ENCODE measurements at places on chromosomes 16 and 17.
A peak's percentile ranks its signal among the peaks of the same experiment; 100 is the strongest.

DNA sequence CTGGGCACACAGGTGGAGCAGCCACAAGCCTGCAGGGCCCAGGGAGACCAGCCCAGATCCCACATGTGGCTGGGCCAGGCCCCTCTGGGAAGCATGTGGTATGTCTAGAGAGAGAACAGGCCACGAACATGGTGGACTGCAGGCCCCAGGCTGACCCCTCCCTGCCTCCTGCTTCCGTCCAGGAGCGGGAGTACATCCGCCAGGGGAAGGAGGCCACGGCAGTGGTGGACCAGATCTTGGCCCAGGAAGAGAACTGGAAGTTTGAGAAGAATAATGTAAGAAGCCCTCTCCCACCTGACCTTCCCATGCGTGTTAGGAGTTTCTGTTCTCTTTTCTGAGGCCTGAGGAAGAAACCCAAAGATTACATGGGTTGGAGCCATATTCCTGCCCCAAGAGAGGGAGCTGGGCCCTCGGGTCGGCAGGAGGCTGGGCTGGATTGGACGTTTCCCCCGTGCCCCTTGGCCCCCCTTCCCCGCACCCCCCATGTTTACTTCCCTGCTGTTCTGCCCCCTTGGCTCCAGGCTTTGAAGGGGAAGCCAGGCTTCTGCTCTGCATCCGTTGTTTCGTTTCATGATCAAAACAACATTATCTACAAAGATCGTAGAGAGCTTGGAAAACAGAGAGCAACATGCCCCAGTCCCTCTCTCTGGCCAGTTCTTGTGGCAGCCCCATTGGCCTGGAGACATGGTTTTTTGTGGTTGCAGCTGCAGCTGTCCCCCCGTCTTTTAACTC, 5.7 kb upstream of the TCAP start:
- H3K36me3 ChIP-seq = peaks cover 63% of the 10 kb centered on the region
- no peak overlapping the region for H3K27ac ChIP-seq
- H3K4me3 ChIP-seq = no peak overlapping the region
- no peaks in the 10 kb centered on the region for H3K27me3 ChIP-seq
- H3K4me1 ChIP-seq = peaks cover 37% of the 10 kb centered on the region
- no peak for DNase-seq

DNA sequence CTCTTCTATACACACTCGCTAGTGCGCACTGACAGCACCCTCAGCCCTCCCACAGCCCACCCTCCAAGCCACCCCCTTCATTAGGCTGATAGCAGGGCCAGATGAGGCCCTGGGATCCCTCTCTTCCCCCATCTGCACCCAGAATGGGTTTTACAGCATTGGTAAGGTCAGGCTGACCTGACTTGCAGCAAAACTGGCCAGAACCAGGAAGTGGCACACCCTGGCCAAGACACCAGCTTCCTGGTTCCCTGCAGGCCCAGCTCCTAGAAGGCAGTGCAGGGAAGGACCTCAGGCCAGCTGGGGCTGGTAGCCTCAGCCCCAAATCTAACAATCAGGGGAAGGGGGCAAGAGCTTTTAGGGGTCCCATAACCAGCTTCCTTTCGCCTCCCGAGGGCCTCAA, 50.0 kb upstream of the MRPS23 start:
- peaks cover 83% of the 10 kb centered on the region for H3K4me1 ChIP-seq
- DNase-seq = no peak
- H3K27me3 ChIP-seq = no peaks in the 10 kb centered on the region
- peak overlapping the region; percentile 85 for H3K27ac ChIP-seq
- H3K4me3 ChIP-seq = no peak overlapping the region

GRCh38 chr17:81984773-81985410, 7.5 kb downstream of the ASPSCR1 start:
- H3K4me3 ChIP-seq = no peak overlapping the region
- H3K4me1 ChIP-seq = no peaks in the 10 kb centered on the region
- peaks cover 54% of the 10 kb centered on the region for H3K36me3 ChIP-seq
- H3K27me3 ChIP-seq = no peaks in the 10 kb centered on the region

DNA sequence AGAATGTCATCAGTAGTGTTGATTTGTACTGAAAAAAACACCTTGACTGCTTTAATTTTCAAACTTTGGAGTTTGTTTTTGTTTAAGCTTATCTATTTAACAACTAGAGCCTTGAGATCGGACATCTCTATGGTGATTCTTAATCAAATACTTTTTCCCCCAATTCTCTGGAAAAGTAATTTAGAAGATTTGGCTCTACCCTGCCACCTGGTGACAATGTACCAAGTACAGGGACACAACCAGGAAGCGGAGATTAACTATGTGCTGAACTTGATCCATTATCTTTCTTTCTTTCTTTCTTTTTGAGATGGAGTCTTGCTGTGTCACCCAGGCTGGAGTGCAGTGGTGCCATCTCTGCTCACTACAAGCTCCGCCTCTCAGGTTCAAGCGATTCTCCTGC, 30.8 kb downstream of the USP43 start:
- no peak overlapping the region for H3K27ac ChIP-seq
- H3K4me1 ChIP-seq = no peaks in the 10 kb centered on the region
- H3K36me3 ChIP-seq = no peaks in the 10 kb centered on the region
- H3K4me3 ChIP-seq = no peak overlapping the region
- H3K27me3 ChIP-seq = no peaks in the 10 kb centered on the region

- H3K27ac ChIP-seq = peak overlapping the region; percentile 92
- DNase-seq = no peak
- H3K4me1 ChIP-seq = peaks cover 29% of the 10 kb centered on the region
- no peaks in the 10 kb centered on the region for H3K27me3 ChIP-seq
- H3K4me3 ChIP-seq = peak overlapping the region; percentile 79
Observed at GRCh38 chr16:70381604-70382342, 35.1 kb downstream of the DDX19A start.
